ENCODE measurements at places on chromosomes 7 and 10. TPM values are rescaled to one million over a fixed set of nuclear protein-coding genes. Genes with fewer than 3 reads are reported as not detected.

CABCOCO1 gene
- total RNA-seq: not detected

HMX3 gene
- total RNA-seq: not detected

LEP gene
- total RNA-seq: not detected

CALHM3 gene
- 4.1 TPM for total RNA-seq

TCERG1L gene
- not detected for total RNA-seq

GRCh38 chr7:107953924-107954303 lies 49.0 kb downstream of the LAMB1 start:
- peaks cover 50% of the 10 kb centered on the region for H3K4me1 ChIP-seq
- H3K36me3 ChIP-seq: peaks cover 39% of the 10 kb centered on the region
- no peaks in the 10 kb centered on the region for H3K27me3 ChIP-seq

DNA sequence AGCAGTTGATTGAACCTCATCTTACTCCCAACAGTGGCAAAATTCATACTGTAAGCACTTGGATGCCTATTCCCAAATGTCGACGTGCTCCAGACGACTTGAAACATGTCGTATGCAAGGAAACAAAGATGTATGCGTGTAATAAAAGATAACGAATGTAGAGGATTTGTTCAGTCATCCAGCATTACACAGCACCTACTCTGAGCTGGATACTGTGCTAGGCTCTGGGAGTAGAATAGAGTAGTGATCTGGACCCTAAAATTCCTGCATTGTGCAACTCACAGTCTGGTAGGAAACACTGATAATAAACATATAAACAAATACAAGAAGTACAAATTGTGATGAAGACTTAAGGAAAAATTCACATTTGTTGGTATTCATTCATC lies 5.6 kb upstream of the TBX20 start:
- DNase-seq: no peak
- H3K27ac ChIP-seq: no peak overlapping the region
- peaks cover 47% of the 10 kb centered on the region for H3K27me3 ChIP-seq
- H3K4me1 ChIP-seq: no peaks in the 10 kb centered on the region
- no peaks in the 10 kb centered on the region for H3K36me3 ChIP-seq

- DNase-seq: no peak
- H3K4me1 ChIP-seq: no peaks in the 10 kb centered on the region
- no peak overlapping the region for H3K27ac ChIP-seq
- no peaks in the 10 kb centered on the region for H3K36me3 ChIP-seq
- no peak overlapping the region for H3K4me3 ChIP-seq
- no peaks in the 10 kb centered on the region for H3K27me3 ChIP-seq
Observed at GRCh38 chr7:70457883-70458680, 673.9 kb upstream of the GALNT17 start.

- H3K27me3 ChIP-seq: no peaks in the 10 kb centered on the region
- DNase-seq: peak; percentile 42
- no peaks in the 10 kb centered on the region for H3K36me3 ChIP-seq
Observed at GRCh38 chr7:14236834-14237233, 247.4 kb upstream of the ETV1 start.

GRCh38 chr10:123227706-123228105 lies 73.5 kb downstream of the BUB3 start:
- H3K27ac ChIP-seq: no peak overlapping the region
- DNase-seq: peak; percentile 74
- no peak overlapping the region for H3K4me3 ChIP-seq
- no peaks in the 10 kb centered on the region for H3K36me3 ChIP-seq
- peaks cover 36% of the 10 kb centered on the region for H3K4me1 ChIP-seq

GRCh38 chr10:3538656-3539531 lies 246.1 kb downstream of the KLF6 start:
- H3K27ac ChIP-seq: peak overlapping the region; percentile 89
- H3K36me3 ChIP-seq: no peaks in the 10 kb centered on the region
- H3K4me3 ChIP-seq: peak overlapping the region; percentile 39
- peaks cover 45% of the 10 kb centered on the region for H3K4me1 ChIP-seq

GRCh38 chr10:17340144-17340829 lies 112.2 kb downstream of the VIM start:
- no peak overlapping the region for H3K27ac ChIP-seq
- no peak overlapping the region for H3K4me3 ChIP-seq
- H3K36me3 ChIP-seq: no peaks in the 10 kb centered on the region
- no peak for DNase-seq
- peaks cover 3% of the 10 kb centered on the region for H3K4me1 ChIP-seq

GRCh38 chr10:61836888-61837754 lies 64.4 kb upstream of the ARID5B start:
- peak overlapping the region; percentile 48 for H3K4me3 ChIP-seq
- no peaks in the 10 kb centered on the region for H3K27me3 ChIP-seq
- peak; percentile 100 for DNase-seq
- peak overlapping the region; percentile 66 for H3K27ac ChIP-seq
- H3K36me3 ChIP-seq: no peaks in the 10 kb centered on the region

DNA sequence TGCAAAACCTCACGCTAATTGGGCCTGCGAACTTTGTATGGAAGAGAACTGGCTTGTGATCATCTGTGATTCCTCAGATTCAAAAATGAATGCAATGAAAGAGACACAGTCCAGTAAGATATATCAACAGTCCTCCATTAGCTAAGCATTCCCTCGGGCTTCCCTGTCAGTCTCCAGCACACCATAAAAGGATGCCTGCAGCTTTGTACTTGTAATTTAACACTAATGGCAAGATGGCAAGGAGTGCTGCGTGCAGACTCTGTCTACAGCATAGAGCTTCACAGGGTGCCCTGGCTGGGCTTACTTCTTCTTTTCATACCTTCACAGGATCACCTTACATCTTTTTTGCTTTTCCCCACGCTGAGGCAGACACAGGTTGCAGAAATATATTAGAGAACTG lies 200.0 kb downstream of the GFRA1 start:
- H3K27ac ChIP-seq: no peak overlapping the region
- no peaks in the 10 kb centered on the region for H3K36me3 ChIP-seq
- 0 out of 2 replicates have a peak, but pooled peaks cover 6% of the 10 kb centered on the region for H3K27me3 ChIP-seq
- no peaks in the 10 kb centered on the region for H3K4me1 ChIP-seq
